ENCODE measurements at places on chromosomes 3 and 15. TPM values are rescaled to one million over a fixed set of nuclear protein-coding genes. Genes with fewer than 3 reads are reported as not detected.

DNA sequence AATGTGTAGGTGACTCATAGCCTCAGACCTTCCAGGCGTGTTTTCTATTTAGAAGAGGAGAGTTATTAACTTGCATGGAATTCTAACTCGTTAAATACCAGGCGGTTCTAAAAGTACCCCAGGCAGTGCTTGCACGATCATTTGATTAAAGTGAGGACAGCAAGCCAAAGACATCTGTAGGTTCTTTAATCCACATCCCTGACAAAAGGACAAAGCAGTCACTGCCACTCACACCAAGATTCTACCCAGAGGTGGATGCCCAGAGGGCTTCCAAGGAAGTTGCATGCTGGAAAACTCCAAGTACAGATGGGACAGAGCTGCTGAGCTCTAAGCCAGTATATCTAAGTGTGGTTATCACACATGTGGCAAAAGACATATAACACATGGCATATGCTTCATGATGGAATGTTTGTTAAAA lies 372.1 kb downstream of the ROBO2 start:
- no peak for DNase-seq

GRCh38 chr15:61474796-61475195 lies 245.7 kb upstream of the RORA start:
- DNase-seq, result no peak

GRCh38 chr3:151210676-151211381 lies 7.8 kb upstream of the GPR171 start:
- DNase-seq, result no peak

DNA sequence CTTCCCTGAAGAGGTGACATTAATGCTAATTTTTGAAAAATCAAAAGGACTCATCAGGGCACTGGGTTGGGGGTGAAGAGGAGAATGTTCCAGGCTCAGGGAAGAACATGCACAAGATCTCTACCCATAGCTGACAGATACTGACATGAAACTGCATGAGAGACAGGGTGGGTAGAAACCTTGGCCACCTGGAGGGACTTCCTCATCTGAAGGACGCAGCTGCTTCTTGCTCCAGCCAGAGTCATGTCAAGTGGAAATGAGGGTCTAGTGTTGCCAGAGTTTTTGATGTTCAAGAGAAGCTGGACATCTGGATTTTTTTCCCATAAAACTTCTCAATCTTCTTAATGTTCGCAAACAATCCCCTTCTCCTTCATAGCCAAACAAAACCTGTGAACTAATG lies 29.7 kb downstream of the AMOTL2 start:
- no peak for DNase-seq

Gene MFN1
- 34.8 TPM for total RNA-seq

- DNase-seq, result no peak
These were observed 10.9 kb downstream of the SLCO2A1 start for GRCh38 chr3:134018850-134019249.

Gene FOXL2NB
- not detected for total RNA-seq

- DNase-seq, result peak; percentile 66
These were observed 21.7 kb upstream of the TBC1D21 start for GRCh38 chr15:73851689-73852088.

GRCh38 chr3:150547045-150547741 lies 606 bp downstream of the EIF2A start:
- no peak for DNase-seq

GRCh38 chr15:59271595-59272201 lies 65.1 kb downstream of the LDHAL6B start:
- DNase-seq, result no peak

Gene DNAH1
- 10.2 TPM for total RNA-seq

DNA sequence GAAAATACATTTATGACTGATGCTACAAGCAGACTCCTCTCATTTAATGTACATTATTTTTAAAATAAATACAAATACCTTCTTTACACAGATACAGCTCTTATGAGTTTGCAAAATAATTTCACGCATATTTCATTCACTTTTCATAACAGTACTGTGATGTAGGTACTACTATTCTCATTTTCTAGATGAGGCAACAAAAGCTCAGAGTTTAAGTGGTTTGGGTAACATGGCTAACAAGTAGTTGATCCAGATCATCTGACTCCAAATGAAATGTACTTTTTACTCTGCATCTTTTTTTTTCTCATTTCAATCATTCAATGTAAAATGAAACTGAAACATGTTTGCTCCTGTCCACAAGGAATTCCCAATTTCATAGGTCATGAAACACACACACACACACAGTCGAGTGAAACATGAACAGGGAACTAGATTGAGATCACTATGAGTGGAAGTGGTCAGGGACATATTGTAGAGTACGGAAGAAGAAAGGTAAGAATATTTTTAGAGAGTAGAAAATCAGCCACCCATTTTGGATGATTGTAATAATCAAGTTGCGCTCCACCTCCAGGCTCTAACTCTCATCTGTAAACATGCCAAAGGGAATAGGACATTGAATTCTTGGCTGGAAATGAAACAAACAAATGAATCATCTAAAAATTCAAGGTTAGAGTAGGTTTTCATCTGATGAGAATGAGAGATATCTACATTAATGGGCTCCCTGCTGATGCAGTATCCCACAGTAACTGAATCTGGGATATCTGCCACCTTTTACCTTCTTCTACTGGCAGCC lies 92.4 kb downstream of the CLDN1 start:
- no peak for DNase-seq

Gene SCN11A
- not detected for total RNA-seq

- no peak for DNase-seq
These were observed 31.4 kb downstream of the SLC49A4 start for GRCh38 chr3:122826278-122826677.

DNA sequence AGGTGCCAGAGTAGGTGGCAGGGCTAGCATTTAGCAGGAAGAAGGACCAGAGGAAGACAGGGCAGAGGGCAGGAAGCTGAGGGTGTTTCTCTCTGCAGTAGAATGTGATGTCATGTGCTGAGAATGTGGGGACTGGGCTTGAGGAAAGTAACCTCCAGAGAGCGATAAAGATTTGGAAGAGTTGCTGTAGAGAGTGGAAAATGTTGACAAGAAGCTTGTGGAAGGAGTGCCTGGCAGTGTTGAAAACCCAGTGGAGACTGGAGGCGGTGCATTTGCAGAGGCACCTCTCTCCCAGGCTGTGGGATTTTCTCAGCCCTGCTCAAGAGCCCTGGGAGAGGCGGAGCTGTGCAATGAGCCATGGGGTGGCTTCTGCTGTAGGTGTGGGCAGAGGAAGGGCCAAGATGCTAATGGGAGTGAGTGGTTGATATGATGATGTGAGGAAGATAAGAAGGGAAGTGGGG lies 54.8 kb downstream of the MESD start:
- DNase-seq, result no peak

GRCh38 chr3:153209596-153209995 lies 47.6 kb downstream of the RAP2B start:
- DNase-seq, result no peak

- DNase-seq, result no peak
These were observed 1.7 kb upstream of the FBXW12 start for GRCh38 chr3:48370333-48370713.

Gene CADPS
- not detected for total RNA-seq

- no peak for DNase-seq
These were observed 57.9 kb upstream of the DCUN1D1 start for GRCh38 chr3:183038221-183038620.

- DNase-seq, result peak; percentile 32
These were observed 115.4 kb downstream of the NEK10 start for GRCh38 chr3:27253831-27254230.

Gene BSN
- 0.09 TPM for total RNA-seq

- no peak for DNase-seq
These were observed 37.2 kb upstream of the ACAD9 start for GRCh38 chr3:128841926-128842920.

DNA sequence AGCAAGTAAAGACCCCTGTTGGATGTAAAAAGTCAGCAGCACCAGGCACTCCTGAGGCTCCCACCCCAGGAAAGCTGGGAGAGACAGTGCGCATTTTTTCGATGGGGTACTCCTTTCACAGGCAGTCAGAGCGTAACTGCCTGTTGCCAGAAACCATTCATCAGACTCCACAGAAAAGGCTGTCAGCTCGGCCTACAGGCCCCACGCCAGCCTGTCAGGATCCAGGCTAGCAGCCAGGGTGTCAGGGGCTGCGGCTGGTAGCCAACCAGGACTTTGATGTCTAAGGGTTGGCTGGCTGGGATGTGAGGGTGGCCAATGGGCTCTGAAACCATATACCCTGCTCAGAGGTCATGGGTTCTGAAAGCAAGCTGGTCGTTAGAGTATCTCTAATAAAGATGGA lies 164.5 kb downstream of the WNT5A start:
- no peak for DNase-seq

Gene CCR1
- total RNA-seq, result 1.1 TPM

DNA sequence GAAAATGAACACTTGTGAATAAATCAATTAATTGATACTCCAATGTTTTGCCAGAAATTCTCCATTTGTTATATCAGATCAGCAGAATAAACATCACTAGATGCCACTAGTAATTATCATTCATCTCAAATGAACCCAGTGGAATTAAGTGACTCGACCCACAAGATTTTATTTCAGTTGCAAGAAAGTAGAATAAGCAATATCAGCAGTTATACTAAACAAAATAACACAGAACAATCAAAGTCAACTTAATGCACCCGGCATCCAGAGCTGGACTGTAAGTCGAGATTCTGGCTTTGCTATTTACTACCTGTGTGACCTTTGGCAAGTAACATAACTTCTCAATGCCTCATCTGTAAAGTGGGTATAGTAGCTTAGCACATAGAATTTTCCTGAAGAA lies 256.5 kb downstream of the MEIS2 start:
- DNase-seq, result no peak

Gene MCF2L2
- 3.7 TPM for total RNA-seq

Gene SLTM
- total RNA-seq, result 89.9 TPM

GRCh38 chr15:69158201-69158842 lies 2.1 kb upstream of the GLCE start:
- DNase-seq, result no peak

DNA sequence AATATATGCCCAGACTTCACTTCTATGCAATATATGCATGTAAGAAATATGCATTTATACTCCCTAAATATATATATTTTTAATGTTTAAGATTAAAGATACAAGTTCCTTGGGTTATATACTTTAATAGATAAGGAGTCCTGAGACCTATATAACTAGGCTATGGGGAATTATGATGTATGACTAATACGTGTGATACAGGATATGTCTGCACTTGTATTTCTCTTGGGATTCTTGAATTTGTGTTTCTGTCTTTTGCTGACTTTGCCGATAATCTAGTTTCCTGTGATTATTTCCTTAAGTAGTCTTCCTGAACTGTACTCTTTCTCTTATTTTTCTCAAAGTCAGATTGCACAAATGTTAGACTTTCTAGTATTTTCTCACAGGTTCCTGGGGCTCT lies 109.6 kb downstream of the PIK3CB start:
- no peak for DNase-seq

GRCh38 chr3:88147261-88147660 lies 2.5 kb upstream of the C3orf38 start:
- DNase-seq, result no peak

DNA sequence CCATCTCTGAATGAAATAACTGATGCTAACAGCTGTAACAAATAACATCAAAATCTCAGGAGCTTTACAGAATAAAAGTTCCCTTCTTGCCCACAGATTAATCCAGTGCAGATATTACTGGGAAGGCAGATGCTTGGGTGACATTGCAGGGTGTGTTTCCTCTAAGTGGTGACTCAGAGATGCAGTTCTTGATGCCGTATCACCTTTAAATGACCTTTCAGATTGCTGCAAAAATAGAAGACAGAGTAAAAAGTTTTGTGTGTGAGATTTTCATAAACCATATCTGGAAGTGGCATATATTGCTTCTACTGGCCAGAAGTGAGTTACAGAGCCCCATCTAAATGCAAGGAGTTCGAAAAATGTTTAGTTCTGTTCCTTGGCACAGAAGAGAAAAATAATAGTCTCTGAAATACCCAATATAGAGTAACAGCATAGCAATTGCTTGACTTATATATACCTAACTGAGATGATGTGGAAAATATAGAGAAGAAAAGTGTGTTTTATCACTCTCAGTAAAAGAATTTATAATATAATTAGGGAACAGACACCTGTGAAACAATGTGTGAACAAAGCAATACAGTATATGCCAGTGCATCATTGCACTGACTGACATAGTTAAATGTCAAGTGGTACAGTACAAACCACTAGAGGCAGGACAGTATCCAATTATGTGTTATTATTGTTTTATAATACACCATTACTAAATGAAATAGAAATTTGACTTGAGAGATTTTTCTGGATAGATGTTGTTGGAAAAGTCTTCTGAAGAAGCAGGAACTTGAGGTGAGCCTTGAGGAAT lies 430.7 kb upstream of the CBLB start:
- peak; percentile 34 for DNase-seq

Gene CD96
- total RNA-seq, result 142 TPM

GRCh38 chr3:193114431-193115340 lies 126.3 kb upstream of the PLAAT1 start:
- no peak for DNase-seq

- DNase-seq, result peak; percentile 9
These were observed at the start of gene TPM1 for GRCh38 chr15:63041974-63042876. TPM1 (plus strand) TSS chr15:63042747; CDS start chr15:63042830, 83 bp downstream.

Data from activated CD8-positive, alpha-beta T cell treated with anti-CD3 and anti-CD28 coated beads for 36 hours (primary cell).